ENCODE measurements at places on chromosomes 4 and X.

GRCh38 chr4:145773581-145774234 lies 93.8 kb downstream of the C4orf51 start:
- no peak for DNase-seq

- DNase-seq = no peak
Observed at GRCh38 chrX:118212817-118213183, 96.2 kb upstream of the KLHL13 start.

- no peak for DNase-seq
Observed at GRCh38 chr4:118884716-118885115, 3.9 kb upstream of the SYNPO2 start.

GRCh38 chr4:76053730-76054129 lies 17.9 kb upstream of the CXCL11 start:
- DNase-seq = peak; percentile 37

DNA sequence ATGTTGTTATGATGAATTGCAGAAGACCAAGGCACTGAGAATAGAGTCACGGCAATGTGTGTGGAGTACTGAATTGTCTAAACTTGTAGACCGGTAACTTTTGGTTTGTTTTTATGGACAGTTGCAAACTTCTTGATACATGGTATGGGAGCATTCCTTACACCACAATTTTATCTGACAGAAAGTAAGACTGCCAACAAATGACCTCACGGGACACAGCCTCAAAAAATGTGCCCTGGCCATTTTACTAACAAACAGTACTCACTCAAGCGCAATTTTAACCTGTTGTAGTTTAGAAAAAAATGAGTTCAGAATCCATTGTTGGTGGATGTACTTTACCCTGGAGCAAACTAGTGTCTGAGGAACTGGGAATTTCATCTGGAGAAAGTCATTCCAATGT lies 321.2 kb downstream of the CAMK2D start:
- no peak for DNase-seq

- no peak for DNase-seq
Observed at GRCh38 chr4:94348666-94349065, 6.0 kb upstream of the HPGDS start.

- peak; percentile 71 for DNase-seq
Observed at GRCh38 chr4:8594097-8595038, 1.8 kb downstream of the CPZ start.

DNA sequence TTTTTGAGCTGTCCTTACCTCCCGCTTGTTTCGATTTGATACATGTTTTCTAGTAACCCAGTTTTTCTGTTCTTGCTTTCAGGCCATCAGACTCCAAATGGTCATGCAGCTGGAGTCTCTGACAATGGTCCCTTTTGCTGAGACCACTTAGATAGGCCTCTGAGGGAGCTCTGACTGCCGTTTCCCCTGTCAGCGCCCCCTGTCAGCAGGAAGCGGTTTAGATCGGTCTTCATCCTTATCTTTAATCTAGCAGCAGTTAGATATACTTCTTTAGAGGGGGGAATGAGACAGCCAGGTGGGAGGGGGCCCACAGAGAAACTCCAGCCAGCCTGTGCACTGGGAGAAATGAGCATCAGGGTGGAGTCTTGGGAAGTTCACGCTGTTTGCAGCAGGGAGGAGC lies 457.9 kb downstream of the GPAT3 start:
- no peak for DNase-seq

- DNase-seq = peak; percentile 72
Observed at GRCh38 chr4:8419222-8420041, 21.1 kb downstream of the ACOX3 start.

DNA sequence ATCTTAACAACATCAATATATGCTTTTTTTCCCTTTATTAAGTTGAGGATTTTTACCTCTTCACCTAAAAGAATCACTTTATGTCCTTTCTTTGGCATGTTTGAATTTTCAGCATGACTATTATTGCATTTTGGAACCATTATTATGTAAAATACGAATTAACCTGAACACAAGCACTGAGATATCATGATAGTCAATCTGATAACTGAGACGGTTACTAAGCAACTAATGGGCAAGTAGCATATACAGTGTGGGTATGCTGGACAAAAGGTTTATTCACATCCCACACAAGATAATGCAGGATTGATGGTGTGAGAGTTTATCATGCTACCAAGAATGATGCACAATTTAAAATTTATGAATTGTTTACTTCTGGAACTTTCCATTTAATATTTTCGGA lies 24.6 kb upstream of the GLRA3 start:
- DNase-seq = no peak

DNA sequence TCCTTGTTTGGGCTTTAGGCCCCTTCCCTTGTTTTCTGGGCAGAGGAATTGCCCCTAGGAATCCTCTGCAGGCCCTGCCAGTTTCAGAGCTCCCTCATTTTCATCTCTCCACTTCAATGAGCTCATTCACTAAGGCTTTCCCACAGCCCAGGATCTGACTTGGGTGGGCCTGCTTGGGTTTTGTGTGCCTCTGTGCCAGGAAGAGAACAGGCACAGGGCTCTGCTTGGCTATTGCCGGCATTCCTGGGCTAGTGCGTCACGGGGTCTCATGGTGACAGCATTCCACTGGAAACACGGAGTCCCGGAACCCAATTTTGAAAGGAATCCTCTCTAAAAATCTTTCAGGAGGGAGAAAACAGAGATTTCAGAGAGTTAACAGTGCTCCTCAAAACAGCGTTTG lies 150.5 kb downstream of the VCX3A start:
- DNase-seq = no peak

- no peak for DNase-seq
Observed at GRCh38 chr4:161714022-161714751, 449.6 kb downstream of the FSTL5 start.

GRCh38 chr4:64539234-64539849 lies 130.1 kb upstream of the TECRL start:
- DNase-seq = peak; percentile 77

DNA sequence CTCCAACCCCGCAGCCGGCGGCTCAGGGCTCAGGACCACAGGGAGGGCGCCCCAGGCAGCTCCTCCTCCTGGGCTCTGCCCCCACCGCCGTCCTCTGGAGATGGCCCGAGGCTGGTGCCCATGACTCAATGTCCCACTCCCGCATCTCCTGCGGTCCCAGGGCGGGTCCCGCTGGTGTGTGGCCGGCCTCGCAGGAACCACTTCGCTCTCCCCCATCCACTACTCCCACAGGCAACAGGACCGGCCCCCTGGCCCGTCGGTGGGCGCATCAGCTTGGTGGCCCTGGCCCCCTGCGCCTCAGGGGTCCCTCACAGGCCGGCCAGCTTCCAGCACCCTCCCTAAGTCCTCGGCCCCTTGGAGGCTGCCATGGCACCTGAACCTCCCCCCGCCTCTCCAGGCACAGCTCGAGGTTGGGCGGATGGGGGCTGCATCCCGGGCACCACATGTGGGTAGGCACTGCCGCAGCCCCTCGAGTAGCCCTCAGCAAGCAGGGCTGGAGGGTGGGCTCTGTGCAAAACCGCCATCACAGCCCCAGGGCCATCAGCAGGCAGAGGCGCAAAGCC lies 22.8 kb upstream of the SPON2 start:
- no peak for DNase-seq

- no peak for DNase-seq
Observed at GRCh38 chr4:147547314-147548056, 66.6 kb downstream of the EDNRA start.

GRCh38 chrX:114999906-115000305 lies 17.5 kb downstream of the IL13RA2 start:
- no peak for DNase-seq

- no peak for DNase-seq
Observed at GRCh38 chr4:172173206-172173605, 360.0 kb downstream of the GALNTL6 start.

DNA sequence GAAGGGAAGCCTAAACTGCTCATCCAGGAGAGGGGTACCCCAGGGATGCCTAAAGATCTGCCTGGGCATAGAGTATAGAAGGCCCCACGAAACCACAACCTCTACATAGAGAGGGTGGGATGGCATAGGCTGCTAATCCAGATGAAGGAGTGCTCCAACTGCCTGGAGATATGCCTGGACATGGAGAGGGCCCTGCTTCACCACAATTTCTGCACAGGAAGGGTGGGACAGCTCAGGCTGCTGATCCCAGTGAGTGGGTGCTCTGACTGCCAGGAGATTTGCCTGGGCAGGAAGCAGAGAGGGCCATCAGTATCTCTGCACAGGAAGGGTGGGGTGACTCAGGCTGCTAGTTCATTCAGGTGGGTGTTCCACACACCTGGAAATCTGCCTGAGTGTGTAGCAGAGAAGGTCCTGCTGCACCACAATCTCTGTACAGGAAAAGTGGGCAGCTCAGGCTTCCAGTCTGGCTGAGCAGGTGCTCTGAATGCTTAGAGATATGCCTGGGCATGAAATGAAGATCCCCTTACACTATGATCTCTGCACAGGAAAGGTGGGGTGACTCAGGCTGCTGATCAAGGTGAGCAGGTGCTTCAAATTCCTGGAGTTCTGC lies 61.1 kb downstream of the ZNF518B start:
- DNase-seq = no peak

GRCh38 chrX:8870411-8870810 lies 69.2 kb upstream of the FAM9A start:
- no peak for DNase-seq

GRCh38 chr4:69497886-69498395 lies 2.2 kb upstream of the UGT2B4 start:
- no peak for DNase-seq

DNA sequence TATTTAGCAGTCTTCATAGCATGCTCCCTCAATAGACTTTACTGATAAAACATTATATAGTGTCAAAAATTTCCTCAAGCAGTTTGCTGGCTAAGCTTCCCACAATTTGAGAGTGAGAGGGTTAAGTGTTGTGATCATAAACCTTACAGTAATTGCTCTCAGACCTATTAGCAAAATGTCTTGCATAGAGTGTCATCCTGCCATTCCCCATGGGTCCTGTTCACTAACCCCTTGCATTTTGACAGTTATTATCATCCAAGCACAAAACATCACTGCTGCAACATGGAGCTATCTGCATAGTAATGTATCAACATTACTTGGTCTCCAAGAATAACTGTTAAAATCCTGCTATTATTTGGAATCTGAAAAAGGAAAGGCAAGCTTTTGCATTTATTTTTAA lies 196.1 kb upstream of the GK2 start:
- DNase-seq = no peak

Data from activated CD4-positive, alpha-beta T cell treated with anti-CD3 and anti-CD28 coated beads, Interleukin-2, amount 10 ng/mL, durations not matched to agents 24 days and 14 days (primary cell).